Activated naive CD4-positive, alpha-beta T cell treated with anti-CD3 and anti-CD28 coated beads, Interleukin-2, amount 10 ng/mL, durations not matched to agents 7 days and 5 days (primary cell): ENCODE measurements at places on chromosomes 11 and 22.

DNA sequence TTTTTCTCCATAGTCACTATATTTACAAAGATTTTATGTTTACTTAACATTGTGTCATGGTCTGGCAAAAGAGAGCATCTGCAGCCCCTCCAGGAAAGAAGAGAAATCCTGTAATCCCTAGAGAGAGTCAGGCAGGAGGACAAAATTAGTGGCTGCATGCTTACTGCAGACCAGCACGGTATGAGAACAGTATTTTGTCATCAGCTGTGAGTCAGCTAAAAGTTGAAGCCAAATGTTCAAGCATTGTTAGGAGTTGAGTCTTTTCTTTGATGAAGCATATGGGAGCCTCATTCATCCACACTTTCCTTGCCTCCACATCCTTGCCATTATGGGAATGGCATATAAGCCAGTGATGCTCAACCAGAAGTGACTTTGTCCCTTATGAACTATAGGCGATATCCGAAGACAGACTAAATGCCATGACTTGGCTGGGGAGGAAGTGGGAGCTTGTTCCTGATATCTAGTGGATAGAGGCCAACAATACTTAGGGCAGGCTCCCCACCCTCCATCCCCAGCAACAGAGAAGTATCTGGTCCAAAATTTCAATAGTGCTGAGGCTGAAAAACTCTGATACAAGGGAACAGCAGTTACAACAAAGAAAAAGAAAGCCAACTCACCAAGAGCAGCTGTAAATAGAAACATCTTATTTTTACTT, 112.0 kb upstream of the OR5AK2 start:
- no peak for DNase-seq
- no peak overlapping the region for H3K4me3 ChIP-seq
- no peak overlapping the region for H3K27ac ChIP-seq
- H3K36me3 ChIP-seq, result no peaks in the 10 kb centered on the region

DNA sequence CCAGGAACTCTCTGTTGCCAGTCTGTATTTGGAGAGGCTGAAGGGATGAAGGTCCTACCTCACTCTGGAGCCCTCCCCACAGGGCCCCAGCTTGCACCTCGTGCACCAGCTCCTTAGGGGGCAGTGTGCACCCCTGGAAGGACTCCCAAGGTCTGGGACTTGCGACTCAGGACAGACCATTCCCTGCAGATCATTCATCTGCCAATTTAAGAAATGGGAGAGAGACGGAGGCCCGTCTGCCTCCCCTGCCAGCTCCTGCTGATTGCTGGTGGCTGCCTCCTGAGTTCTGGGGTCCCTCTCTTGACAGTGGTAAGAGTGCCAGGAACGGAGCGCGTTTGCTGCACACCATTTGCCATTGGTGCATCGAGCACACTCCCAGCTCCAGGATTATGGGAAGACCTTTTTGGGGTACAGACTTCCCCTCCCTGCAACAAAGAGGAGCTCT, 27.4 kb upstream of the MALAT1 start:
- H3K27ac ChIP-seq, result peak overlapping the region; percentile 95
- peaks cover 33% of the 10 kb centered on the region for H3K4me1 ChIP-seq
- peak; percentile 41 for DNase-seq
- H3K36me3 ChIP-seq, result no peaks in the 10 kb centered on the region
- H3K27me3 ChIP-seq, result no peaks in the 10 kb centered on the region

- DNase-seq, result no peak
- peaks cover 23% of the 10 kb centered on the region for H3K36me3 ChIP-seq
- peaks cover 56% of the 10 kb centered on the region for H3K4me1 ChIP-seq
- peak overlapping the region; percentile 98 for H3K4me3 ChIP-seq
These were observed 672 bp downstream of the TMEM135 start for GRCh38 chr11:87038235-87038977.

- H3K36me3 ChIP-seq, result no peaks in the 10 kb centered on the region
- DNase-seq, result peak; percentile 16
- no peak overlapping the region for H3K4me3 ChIP-seq
- H3K27me3 ChIP-seq, result no peaks in the 10 kb centered on the region
- no peaks in the 10 kb centered on the region for H3K4me1 ChIP-seq
These were observed 123.2 kb downstream of the KCNQ1OT1 start for GRCh38 chr11:2576549-2576948.

DNA sequence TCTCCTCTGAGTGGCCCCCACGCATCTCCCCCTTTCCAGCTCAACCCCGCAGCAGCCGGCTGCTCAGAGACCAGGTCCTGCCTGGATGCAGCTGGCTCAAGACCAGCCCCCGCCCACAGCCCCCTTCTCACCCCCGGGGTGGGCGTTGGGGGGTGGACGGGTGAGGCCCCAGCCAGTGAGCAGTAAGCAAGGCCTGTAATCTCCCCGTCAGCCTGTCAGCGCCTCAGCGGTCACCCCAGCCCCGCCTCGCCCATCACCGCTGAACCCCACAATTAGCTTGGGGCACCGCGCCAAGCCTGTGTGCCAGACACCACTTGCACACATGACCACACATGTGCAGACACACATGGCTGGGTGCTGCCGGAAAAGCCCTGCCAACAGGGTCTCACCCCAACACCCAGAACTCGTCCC, 5.9 kb downstream of the PLXNB2 start:
- H3K4me1 ChIP-seq, result peaks cover 15% of the 10 kb centered on the region
- H3K27me3 ChIP-seq, result peaks cover 85% of the 10 kb centered on the region
- H3K36me3 ChIP-seq, result no peaks in the 10 kb centered on the region
- H3K27ac ChIP-seq, result no peak overlapping the region

- no peaks in the 10 kb centered on the region for H3K36me3 ChIP-seq
- H3K27ac ChIP-seq, result no peak overlapping the region
These were observed 30.9 kb upstream of the CSNK1E start for GRCh38 chr22:38347944-38348750.

- DNase-seq, result peak; percentile 70
- peaks cover 13% of the 10 kb centered on the region for H3K27me3 ChIP-seq
- peaks cover 62% of the 10 kb centered on the region for H3K4me1 ChIP-seq
These were observed 690 bp downstream of the CSNK1E start for GRCh38 chr22:38316364-38317121.

DNA sequence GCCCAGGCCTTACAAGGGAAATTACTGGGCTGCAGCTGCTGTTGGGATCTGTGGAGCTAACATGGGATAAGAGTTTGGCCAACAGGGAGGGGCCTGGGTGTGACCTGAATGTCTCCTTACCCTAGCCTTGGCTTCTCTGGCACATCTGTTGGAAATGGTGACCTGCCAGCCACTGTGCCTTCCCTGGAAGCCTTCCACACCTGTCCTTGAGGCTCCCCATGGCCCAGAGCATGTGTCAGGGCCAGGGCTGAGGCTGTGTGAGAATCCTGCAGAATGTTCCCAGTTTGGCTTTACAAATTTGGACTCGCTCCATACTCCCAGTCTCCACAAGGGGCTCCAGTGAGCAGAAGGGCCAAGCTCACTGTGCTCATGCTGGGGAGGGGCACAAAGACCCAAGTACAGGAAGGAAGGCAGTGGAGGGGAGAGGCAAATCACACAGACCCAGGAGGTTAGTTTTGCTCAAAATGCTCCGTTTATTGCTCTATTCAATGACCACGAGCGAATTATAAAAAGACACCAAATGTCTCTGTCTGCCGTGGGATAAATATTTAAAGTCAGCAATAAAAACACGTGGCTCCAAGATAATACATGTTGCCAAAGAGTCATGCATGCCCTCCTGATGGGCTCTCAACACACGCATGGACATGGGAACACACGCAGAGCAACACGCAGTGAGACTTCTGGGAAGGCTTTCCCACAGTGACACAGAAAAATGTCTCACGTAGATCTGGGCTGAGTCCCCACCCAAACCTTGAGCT, 1.7 kb upstream of the IGSF22 start:
- DNase-seq, result peak; percentile 64
- no peak overlapping the region for H3K27ac ChIP-seq
- no peaks in the 10 kb centered on the region for H3K36me3 ChIP-seq
- H3K27me3 ChIP-seq, result peaks cover 29% of the 10 kb centered on the region

GRCh38 chr11:23138761-23139160, 278.5 kb upstream of the CCDC179 start:
- H3K4me1 ChIP-seq, result no peaks in the 10 kb centered on the region
- H3K36me3 ChIP-seq, result no peaks in the 10 kb centered on the region

- peaks cover 67% of the 10 kb centered on the region for H3K27me3 ChIP-seq
- peak overlapping the region; percentile 79 for H3K4me3 ChIP-seq
- peak overlapping the region; percentile 72 for H3K27ac ChIP-seq
- DNase-seq, result no peak
- peaks cover 11% of the 10 kb centered on the region for H3K4me1 ChIP-seq
- peaks cover 3% of the 10 kb centered on the region for H3K36me3 ChIP-seq
These were observed 659 bp upstream of the TEAD1 start for GRCh38 chr11:12673601-12673923.

- no peaks in the 10 kb centered on the region for H3K27me3 ChIP-seq
- no peaks in the 10 kb centered on the region for H3K4me1 ChIP-seq
- H3K27ac ChIP-seq, result no peak overlapping the region
These were observed 12.1 kb downstream of the OR10D3 start for GRCh38 chr11:124195189-124195734.

DNA sequence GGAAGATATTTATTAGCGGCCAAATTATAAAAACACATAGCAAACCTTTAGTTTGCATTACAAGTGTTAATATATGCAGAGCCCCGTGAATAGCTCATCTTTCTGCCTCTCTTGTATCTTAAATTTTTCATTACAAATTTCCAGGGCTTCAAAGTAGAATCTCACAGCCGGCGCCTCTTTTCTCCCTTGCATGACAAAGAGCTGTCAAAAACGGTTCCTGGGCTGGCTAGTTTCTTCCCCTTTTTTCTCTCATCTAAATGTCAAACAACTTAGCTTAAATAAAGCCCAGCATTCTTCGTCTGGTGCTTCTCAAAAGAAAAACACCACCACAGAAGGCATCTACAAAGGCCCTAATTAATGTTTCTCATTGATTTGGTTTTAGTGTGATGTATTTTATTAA, 253.0 kb downstream of the INSC start:
- H3K27me3 ChIP-seq, result peaks cover 3% of the 10 kb centered on the region
- no peak for DNase-seq
- no peak overlapping the region for H3K27ac ChIP-seq
- no peak overlapping the region for H3K4me3 ChIP-seq
- H3K36me3 ChIP-seq, result no peaks in the 10 kb centered on the region

- peaks cover 44% of the 10 kb centered on the region for H3K36me3 ChIP-seq
- peak overlapping the region; percentile 62 for H3K4me3 ChIP-seq
- H3K4me1 ChIP-seq, result peaks cover 63% of the 10 kb centered on the region
- DNase-seq, result peak; percentile 62
- H3K27me3 ChIP-seq, result peaks cover 7% of the 10 kb centered on the region
These were observed 5.5 kb upstream of the IFITM10 start for GRCh38 chr11:1755692-1756561.

DNA sequence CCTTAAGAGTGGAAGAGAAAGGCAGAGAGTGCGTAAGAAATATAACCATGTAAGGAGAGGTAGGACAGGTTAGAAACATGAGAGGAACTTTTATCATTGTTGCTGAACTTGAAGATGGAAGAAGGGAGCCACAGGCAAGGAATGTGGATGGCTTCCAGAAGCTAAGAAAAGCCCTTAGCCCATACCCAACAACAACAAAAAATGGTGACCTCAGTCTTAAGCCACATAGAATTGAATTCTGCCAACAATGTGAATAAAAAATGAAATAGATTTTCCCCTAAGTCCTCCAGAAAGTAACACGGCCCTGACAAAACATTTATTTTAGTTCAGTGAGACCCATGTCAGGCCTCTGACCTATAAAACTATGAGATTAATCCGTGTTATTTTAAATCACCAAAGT, 767.3 kb downstream of the FAM181B start:
- no peak overlapping the region for H3K27ac ChIP-seq
- H3K36me3 ChIP-seq, result no peaks in the 10 kb centered on the region
- peaks cover 12% of the 10 kb centered on the region for H3K4me1 ChIP-seq
- H3K27me3 ChIP-seq, result no peaks in the 10 kb centered on the region

GRCh38 chr11:67545280-67545679, 22.0 kb upstream of the CABP2 start:
- H3K27me3 ChIP-seq, result peaks cover 34% of the 10 kb centered on the region
- H3K4me1 ChIP-seq, result no peaks in the 10 kb centered on the region
- no peak overlapping the region for H3K27ac ChIP-seq
- no peaks in the 10 kb centered on the region for H3K36me3 ChIP-seq

GRCh38 chr11:9265211-9266131, at the start of gene DENND5A:
TSS of gene DENND5A (minus strand) at chr11:9265350. CDS start at chr11:9265069, 281 bp downstream.
- peak within 1 kb of the TSS; percentile 94 for H3K27ac ChIP-seq
- H3K4me1 ChIP-seq, result peaks cover 45% of the 10 kb centered on the region
- H3K4me3 ChIP-seq, result peak within 1 kb of the TSS; percentile 94

DNA sequence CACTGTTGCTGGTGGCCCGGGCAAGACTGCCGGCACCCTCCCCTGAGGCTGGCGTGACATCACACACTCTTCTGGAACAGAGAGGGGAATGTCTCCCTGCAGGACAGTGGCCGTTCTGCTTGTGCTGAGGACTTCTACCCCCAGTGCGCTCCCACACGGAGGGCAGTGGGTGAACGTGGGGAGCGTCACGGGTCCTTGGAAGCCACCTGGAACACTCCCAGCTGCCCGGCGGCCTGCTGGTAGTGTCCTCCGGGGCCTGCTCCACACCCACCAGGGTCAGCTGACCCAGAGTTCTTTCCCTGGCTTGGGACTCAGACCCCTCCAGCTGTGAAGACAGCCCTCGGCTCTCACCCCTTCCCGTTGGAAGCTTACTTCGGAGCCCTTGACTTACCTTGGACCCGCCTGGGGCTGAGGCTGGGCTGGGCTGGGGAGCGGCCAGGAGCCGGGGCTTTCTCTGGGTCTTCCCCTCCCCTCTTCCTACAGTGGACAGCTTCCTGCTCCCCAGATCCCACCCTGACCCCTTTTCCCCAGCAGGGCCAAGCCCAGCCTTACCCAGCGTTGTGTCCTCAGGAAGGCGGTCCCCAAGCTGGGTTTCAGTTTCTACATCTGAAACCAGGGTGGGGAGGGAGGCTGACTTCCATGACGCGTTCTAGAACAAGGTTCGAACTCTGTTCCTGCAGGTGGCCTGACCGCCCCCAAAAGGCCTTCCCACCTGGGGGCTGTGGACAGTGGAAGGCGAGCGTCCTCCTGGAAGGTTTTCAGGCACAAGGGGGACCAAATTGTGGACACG, 14.8 kb upstream of the GAL start:
- no peaks in the 10 kb centered on the region for H3K36me3 ChIP-seq
- no peaks in the 10 kb centered on the region for H3K4me1 ChIP-seq
- H3K4me3 ChIP-seq, result no peak overlapping the region

GRCh38 chr11:34080609-34081008, 24.8 kb upstream of the NAT10 start:
- peaks cover 2% of the 10 kb centered on the region for H3K4me1 ChIP-seq
- no peak overlapping the region for H3K4me3 ChIP-seq
- H3K27ac ChIP-seq, result no peak overlapping the region

- no peaks in the 10 kb centered on the region for H3K4me1 ChIP-seq
- peaks cover 19% of the 10 kb centered on the region for H3K27me3 ChIP-seq
- DNase-seq, result no peak
- H3K27ac ChIP-seq, result no peak overlapping the region
- H3K36me3 ChIP-seq, result no peaks in the 10 kb centered on the region
- no peak overlapping the region for H3K4me3 ChIP-seq
These were observed 28.9 kb downstream of the RAB39A start for GRCh38 chr11:107957109-107957588.

DNA sequence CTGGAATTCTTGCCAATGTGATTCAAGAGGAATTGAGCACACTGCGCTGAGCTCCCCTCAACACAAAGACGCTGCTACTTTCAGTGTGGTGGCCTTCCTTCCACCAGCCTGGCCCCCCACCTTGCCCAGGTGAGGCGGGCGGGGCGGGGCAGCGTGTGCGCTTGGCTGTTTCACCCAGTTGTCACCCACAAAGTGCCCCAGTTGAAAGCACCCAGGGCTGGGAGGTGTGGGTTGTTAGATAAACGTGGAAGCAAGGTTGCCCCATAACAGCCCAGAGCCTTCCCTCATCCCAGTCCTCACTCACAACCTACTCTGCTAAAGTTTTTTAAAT, 43.1 kb downstream of the CACNG2 start:
- H3K27ac ChIP-seq, result no peak overlapping the region
- H3K27me3 ChIP-seq, result peaks cover 31% of the 10 kb centered on the region
- H3K4me1 ChIP-seq, result no peaks in the 10 kb centered on the region

- no peak for DNase-seq
- H3K27ac ChIP-seq, result no peak overlapping the region
- no peaks in the 10 kb centered on the region for H3K4me1 ChIP-seq
- H3K36me3 ChIP-seq, result no peaks in the 10 kb centered on the region
These were observed 248.1 kb downstream of the DLG2 start for GRCh38 chr11:85379066-85379465.
